ENCODE measurements at places on chromosomes 1 and 21. TPM values are rescaled to one million over a fixed set of nuclear protein-coding genes. Genes with fewer than 3 reads are reported as not detected.

DNA sequence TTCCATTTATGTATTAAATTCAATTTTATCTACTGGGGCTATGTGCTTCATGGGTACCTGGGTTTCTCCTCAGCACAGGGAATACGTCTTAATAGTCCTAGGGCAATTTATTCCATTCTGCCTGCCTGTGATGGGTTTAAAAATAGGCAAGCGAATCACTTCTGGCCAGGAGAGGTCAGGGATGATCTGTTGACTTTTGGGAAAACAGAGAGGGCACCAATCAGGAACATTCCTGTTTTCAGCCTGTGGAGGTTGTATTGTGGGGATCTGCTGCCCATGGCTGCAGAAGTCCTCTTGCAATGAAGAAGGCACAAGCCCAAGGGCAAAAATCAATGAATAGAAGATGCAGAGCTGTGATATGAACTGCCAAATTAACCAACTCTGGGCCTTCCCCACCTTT lies 303.1 kb downstream of the CTH start:
- no peaks in the 10 kb centered on the region for H3K4me1 ChIP-seq
- no peaks in the 10 kb centered on the region for H3K36me3 ChIP-seq
- no peak for DNase-seq
- H3K4me3 ChIP-seq = no peak overlapping the region
- H3K27ac ChIP-seq = no peak overlapping the region

- H3K27ac ChIP-seq = no peak overlapping the region
- no peak for DNase-seq
- H3K4me1 ChIP-seq = no peaks in the 10 kb centered on the region
- H3K4me3 ChIP-seq = no peak overlapping the region
- no peaks in the 10 kb centered on the region for H3K27me3 ChIP-seq
These were observed 47.1 kb downstream of the PTPN14 start for GRCh38 chr1:214504330-214504729.

DNA sequence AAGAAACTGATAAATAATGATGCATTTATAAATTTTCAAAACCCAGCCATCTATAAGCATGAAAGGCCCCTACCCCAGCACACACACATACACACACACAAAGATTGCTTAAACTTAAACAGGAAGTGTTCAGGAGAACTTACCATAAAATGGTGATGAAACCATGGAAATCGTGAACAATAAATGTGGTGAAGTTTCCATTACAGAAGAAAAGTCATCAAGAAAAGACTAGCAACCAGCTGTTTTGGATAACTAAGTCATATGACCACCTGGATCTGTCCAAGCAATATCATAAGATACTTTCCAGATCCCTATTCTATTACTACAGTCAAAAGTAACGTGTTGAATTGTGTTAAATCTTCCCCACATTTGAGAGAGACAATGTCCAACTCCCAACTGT lies 24.1 kb downstream of the RGS5 start:
- no peak overlapping the region for H3K4me3 ChIP-seq
- no peaks in the 10 kb centered on the region for H3K27me3 ChIP-seq
- DNase-seq = no peak
- no peaks in the 10 kb centered on the region for H3K36me3 ChIP-seq

REN gene
- not detected for total RNA-seq

EVA1B gene
- total RNA-seq = 13.6 TPM

RXRG gene
- total RNA-seq = not detected

Measured in CD8-positive, alpha-beta memory T cell (primary cell).